ENCODE measurements at places on chromosomes 12 and 14. TPM values are rescaled to one million over a fixed set of nuclear protein-coding genes. Genes with fewer than 3 reads are reported as not detected.

DNA sequence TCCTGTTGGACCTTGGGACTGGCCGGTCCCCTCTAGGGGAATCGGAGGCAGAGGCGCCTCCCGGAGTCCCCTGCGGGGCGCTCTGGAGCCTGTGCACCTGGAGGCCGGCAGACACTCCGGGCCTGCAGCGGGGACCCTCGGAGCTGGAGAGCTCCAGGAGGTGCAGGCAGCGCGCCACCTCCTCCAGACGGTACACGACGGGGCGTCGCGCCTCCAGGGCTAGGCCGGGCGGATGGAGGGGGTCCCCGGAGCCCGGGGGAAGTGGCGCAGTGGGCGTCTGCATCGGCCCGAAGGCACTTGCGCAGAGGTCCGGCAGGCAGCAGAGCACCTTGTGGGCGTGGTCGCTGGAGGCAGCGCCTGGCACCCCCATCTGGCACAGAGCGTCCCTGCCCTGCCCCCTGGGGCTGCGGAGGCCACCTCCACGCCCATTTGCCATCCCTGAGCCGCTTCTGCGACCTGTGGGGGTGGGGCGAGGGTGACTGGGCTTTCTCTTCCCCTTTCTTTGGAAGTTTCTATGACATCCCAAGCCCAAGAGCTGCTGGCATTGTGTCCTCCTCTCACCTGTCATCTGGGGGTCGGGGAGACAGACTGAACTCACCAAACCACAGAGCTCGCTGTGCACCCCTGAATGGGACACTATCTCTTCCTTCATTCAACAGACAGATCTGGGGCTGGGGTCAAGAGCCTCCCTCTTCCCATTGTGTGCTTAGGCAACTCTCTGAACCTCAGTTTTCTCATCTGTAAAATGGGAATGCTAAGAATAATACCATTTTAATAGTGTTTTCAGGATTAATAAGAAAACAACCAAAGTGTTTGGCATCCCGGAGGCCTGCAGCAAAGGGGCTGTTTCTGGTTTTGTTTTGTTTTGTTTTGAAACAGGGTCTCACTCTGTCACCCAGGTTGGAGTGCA lies 37.5 kb upstream of the CORO1C start:
- no peak for DNase-seq

DNA sequence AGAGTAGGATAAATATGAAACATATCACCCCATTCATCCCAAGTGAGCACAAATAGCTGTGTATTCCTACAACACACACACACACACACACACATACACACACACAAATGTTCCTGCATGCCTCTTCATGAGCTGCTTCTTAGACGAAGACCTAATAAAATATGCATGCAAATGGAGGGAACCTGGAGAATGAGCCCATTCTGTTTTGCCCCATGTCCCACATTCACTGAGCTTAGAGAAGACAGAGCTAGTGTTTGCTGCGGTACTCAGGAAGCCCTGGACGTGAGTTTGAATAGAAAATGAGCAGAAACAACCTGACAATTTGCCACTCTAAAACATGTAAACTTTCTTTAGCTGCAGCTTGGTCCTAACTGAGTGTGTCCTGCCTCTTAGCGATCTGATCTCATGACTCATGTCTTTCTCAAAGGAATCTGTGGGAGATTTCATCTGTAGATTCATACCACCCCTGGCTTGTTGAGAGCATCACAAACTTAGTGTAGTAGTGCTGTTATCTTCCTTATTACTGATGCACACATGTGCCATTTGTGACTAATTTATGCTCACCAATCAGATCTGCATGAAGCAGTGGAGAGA lies 86.8 kb downstream of the ITPR2 start:
- no peak for DNase-seq

GRCh38 chr12:39623919-39624318 lies 4.3 kb upstream of the ABCD2 start:
- DNase-seq = no peak

Gene SNAPC1
- 5.5 TPM for total RNA-seq

Gene PLCZ1
- not detected for total RNA-seq

GRCh38 chr14:54322246-54322645 lies 74.6 kb upstream of the CDKN3 start:
- DNase-seq = no peak

Measured in activated CD4-positive, alpha-beta T cell treated with anti-CD3 and anti-CD28 coated beads, Interleukin-2, amount 10 ng/mL, durations not matched to agents 7 days and 5 days (primary cell).